ENCODE measurements at places on chromosomes 7 and 10. TPM values are rescaled to one million over a fixed set of nuclear protein-coding genes. Genes with fewer than 3 reads are reported as not detected.

- no peaks in the 10 kb centered on the region for H3K4me1 ChIP-seq
- no peaks in the 10 kb centered on the region for H3K36me3 ChIP-seq
- DNase-seq = no peak
- H3K4me3 ChIP-seq = no peak overlapping the region
- no peaks in the 10 kb centered on the region for H3K27me3 ChIP-seq
Observed at GRCh38 chr10:1328161-1328823, 272.1 kb downstream of the WDR37 start.

- DNase-seq = no peak
- H3K36me3 ChIP-seq = peaks cover 11% of the 10 kb centered on the region
- peaks cover 48% of the 10 kb centered on the region for H3K4me1 ChIP-seq
- peak overlapping the region; percentile 58 for H3K4me3 ChIP-seq
Observed at GRCh38 chr7:100351657-100352058, 6.3 kb upstream of the PILRB start.

GRCh38 chr7:5528815-5529442 lies 105.3 kb upstream of the TNRC18 start:
- DNase-seq = no peak
- peaks cover 57% of the 10 kb centered on the region for H3K4me1 ChIP-seq
- peak overlapping the region; percentile 71 for H3K27ac ChIP-seq
- peak overlapping the region; percentile 84 for H3K4me3 ChIP-seq
- H3K36me3 ChIP-seq = peaks cover 41% of the 10 kb centered on the region

DNA sequence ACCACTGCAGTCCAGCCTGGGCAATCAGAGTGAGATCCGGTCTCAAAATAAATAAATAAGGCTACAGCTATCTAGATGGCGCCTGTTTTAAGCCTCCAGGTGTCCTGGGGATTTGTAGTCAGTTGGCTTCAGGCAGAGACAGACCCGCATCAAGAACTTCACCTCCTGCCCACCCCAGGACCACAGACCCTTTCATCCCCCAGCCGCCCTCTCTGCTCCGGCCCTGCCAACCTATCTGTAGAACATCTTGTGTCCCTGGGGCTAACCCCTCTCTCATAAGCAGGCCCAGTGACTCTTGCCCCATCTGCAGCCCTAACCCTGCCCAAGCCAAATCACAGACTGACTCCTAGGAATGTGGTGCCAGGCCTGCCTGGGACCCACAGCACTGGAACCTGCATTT lies 17.9 kb downstream of the PDIA4 start:
- H3K27me3 ChIP-seq = no peaks in the 10 kb centered on the region
- H3K4me3 ChIP-seq = no peak overlapping the region
- H3K36me3 ChIP-seq = peaks cover 82% of the 10 kb centered on the region
- H3K27ac ChIP-seq = no peak overlapping the region

- H3K36me3 ChIP-seq = no peaks in the 10 kb centered on the region
- H3K4me1 ChIP-seq = no peaks in the 10 kb centered on the region
- no peaks in the 10 kb centered on the region for H3K27me3 ChIP-seq
Observed at GRCh38 chr7:13955494-13955893, 34.0 kb downstream of the ETV1 start.

GRCh38 chr7:137994216-137994615 lies 7.7 kb downstream of the CREB3L2 start:
- H3K4me1 ChIP-seq = no peaks in the 10 kb centered on the region
- H3K4me3 ChIP-seq = no peak overlapping the region
- DNase-seq = no peak
- H3K36me3 ChIP-seq = no peaks in the 10 kb centered on the region
- no peak overlapping the region for H3K27ac ChIP-seq

- H3K4me3 ChIP-seq = no peak overlapping the region
- DNase-seq = no peak
Observed at GRCh38 chr7:4882169-4883032, 1.1 kb downstream of the RADIL start.

GRCh38 chr7:7002418-7003062 lies 176.5 kb upstream of the CCZ1B start:
- no peaks in the 10 kb centered on the region for H3K36me3 ChIP-seq
- peaks cover 8% of the 10 kb centered on the region for H3K27me3 ChIP-seq
- H3K27ac ChIP-seq = no peak overlapping the region
- no peaks in the 10 kb centered on the region for H3K4me1 ChIP-seq

- H3K27ac ChIP-seq = no peak overlapping the region
- no peak for DNase-seq
- H3K4me3 ChIP-seq = no peak overlapping the region
- H3K36me3 ChIP-seq = no peaks in the 10 kb centered on the region
Observed at GRCh38 chr10:94500063-94500462, 45.5 kb upstream of the HELLS start.

- peaks cover 7% of the 10 kb centered on the region for H3K27me3 ChIP-seq
- no peaks in the 10 kb centered on the region for H3K36me3 ChIP-seq
- no peak for DNase-seq
Observed at GRCh38 chr10:22997096-22997495, 69.2 kb downstream of the ARMC3 start.

Gene OR6B1
- total RNA-seq = not detected

GRCh38 chr7:127618042-127618441 lies at the start of gene PAX4:
TSS of gene PAX4 (minus strand) at chr7:127618142. CDS start at chr7:127615928, 2,214 bp downstream.
- no peaks in the 10 kb centered on the region for H3K36me3 ChIP-seq
- no peak for DNase-seq
- no peak within 1 kb of the TSS for H3K4me3 ChIP-seq
- H3K27me3 ChIP-seq = no peaks in the 10 kb centered on the region
- H3K27ac ChIP-seq = no peak within 1 kb of the TSS

Gene EFCAB10
- total RNA-seq = 0.72 TPM

GRCh38 chr10:77328272-77328816 lies 309.3 kb downstream of the KCNMA1 start:
- DNase-seq = no peak
- H3K4me1 ChIP-seq = no peaks in the 10 kb centered on the region
- no peak overlapping the region for H3K27ac ChIP-seq
- H3K27me3 ChIP-seq = peaks cover 5% of the 10 kb centered on the region
- H3K4me3 ChIP-seq = no peak overlapping the region
- H3K36me3 ChIP-seq = no peaks in the 10 kb centered on the region

- no peak for DNase-seq
- peaks cover 54% of the 10 kb centered on the region for H3K27me3 ChIP-seq
Observed at GRCh38 chr10:80137920-80138319, 5.4 kb downstream of the PLAC9 start.

DNA sequence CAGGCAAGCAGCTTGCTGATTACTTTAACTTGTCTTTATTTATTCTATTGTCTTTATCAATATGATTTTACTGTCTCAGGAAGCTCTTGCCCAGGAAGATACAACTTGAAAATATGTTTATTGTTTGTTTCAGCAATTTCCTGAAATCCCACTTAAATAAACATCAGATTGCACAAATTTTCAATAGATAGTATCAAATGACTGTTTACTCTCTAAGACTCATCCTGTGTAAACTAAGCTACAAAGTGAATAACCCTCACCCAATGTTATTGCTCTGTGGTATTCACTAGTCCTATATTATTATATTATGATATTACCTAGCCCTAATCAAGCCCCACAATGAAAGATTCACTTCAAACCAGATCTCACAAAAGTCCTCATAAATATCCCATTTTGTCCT lies 130.4 kb upstream of the HPS1 start:
- no peaks in the 10 kb centered on the region for H3K4me1 ChIP-seq
- DNase-seq = no peak
- H3K4me3 ChIP-seq = no peak overlapping the region
- H3K36me3 ChIP-seq = no peaks in the 10 kb centered on the region

DNA sequence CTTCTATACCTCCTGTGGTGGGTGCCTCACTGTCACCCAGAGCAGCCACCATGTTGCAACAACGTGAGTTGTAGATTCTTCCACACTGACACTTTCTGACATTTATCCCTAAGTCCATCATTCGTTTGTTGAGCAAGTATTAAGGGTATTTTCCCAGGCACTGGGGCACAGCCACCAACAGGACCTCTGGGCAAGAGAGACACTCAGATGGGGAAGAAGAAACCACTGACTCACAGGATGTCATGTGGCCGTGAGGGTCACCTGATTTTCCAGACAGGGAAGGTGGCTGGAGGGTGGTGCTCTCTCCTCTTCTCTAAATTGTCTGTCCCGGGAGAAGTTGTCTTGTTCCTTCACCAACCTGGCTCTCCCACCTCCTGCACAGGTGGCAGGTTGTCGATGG lies 51.7 kb upstream of the PPIF start:
- H3K27me3 ChIP-seq = no peaks in the 10 kb centered on the region
- no peak overlapping the region for H3K4me3 ChIP-seq
- no peak overlapping the region for H3K27ac ChIP-seq
- DNase-seq = no peak
- peaks cover 22% of the 10 kb centered on the region for H3K36me3 ChIP-seq
- peaks cover 11% of the 10 kb centered on the region for H3K4me1 ChIP-seq

DNA sequence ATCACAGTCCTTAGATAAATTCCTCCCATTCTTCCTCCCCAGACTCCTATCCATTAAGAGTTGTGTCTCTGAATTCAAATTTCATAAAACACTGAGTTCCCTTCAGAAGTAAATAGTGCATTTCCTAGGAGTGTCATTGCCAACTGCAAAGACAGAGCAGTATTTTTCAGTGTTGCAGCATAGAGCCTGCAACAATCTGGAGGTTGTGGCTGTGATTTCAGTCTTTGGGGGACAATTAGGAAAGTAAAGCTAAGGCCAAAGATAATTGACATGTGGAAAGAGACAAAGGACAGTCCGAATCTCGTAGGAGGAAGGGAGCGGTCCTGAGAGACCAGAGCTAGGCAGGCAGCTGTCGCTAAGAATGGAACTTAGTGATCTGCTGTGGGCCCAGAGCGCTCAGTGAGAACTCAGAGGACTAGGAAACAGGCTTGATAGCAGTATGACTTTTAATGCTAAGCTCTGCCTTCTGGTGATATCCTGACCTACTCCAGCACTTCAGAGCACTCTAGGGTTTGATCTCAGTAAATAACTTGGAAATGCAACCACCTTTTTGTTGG lies 46.2 kb downstream of the PRPF18 start:
- no peaks in the 10 kb centered on the region for H3K36me3 ChIP-seq
- H3K4me3 ChIP-seq = no peak overlapping the region
- no peak overlapping the region for H3K27ac ChIP-seq
- no peak for DNase-seq
- H3K4me1 ChIP-seq = no peaks in the 10 kb centered on the region
- H3K27me3 ChIP-seq = no peaks in the 10 kb centered on the region

DNA sequence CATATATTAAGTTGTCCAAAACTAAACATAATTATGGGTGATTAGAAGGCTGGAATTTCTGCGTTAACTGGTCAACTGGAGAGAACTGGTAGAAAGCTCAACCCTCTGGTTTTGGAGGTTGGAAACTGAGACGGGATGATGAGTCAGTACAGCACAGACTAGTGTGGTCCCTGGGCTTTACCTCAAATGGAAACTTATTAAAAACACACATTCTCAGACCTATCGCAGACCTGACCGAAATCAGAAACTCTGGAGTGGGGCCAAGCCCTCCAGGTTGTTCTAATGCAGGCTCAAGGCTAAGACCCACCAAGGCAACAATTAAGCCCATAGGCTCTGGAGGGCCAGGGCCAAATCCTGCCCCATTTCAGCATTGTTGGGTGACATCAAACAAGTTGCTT lies 136.9 kb downstream of the KCNMA1 start:
- H3K36me3 ChIP-seq = no peaks in the 10 kb centered on the region
- DNase-seq = no peak
- H3K4me3 ChIP-seq = no peak overlapping the region
- no peak overlapping the region for H3K27ac ChIP-seq

Gene GLI3
- 0.79 TPM for total RNA-seq

DNA sequence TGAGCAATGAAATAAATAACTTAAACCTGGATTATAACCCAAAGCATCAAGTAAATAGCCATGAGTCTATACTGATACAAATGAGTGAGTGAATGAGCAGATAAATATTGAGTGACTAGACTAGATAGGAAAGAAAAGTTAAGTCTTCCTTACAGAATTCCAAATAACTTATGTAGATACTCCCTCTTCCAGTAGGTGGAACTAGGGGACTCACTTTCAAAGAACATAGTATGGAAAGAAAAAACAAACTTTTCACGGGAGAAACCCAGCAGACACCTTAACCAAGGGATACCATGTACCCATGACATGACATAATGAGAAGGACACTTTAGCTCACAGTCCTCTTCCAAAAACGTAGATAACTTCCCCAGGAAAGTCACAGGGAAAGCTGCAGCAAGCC lies 32.2 kb downstream of the CSGALNACT2 start:
- H3K27ac ChIP-seq = no peak overlapping the region
- DNase-seq = no peak
- peaks cover 10% of the 10 kb centered on the region for H3K4me1 ChIP-seq
- H3K36me3 ChIP-seq = peaks cover 10% of the 10 kb centered on the region
- H3K4me3 ChIP-seq = no peak overlapping the region
- H3K27me3 ChIP-seq = no peaks in the 10 kb centered on the region

GRCh38 chr10:115949282-115949844 lies 323.6 kb downstream of the GFRA1 start:
- no peak overlapping the region for H3K27ac ChIP-seq
- no peaks in the 10 kb centered on the region for H3K36me3 ChIP-seq
- no peak for DNase-seq

DNA sequence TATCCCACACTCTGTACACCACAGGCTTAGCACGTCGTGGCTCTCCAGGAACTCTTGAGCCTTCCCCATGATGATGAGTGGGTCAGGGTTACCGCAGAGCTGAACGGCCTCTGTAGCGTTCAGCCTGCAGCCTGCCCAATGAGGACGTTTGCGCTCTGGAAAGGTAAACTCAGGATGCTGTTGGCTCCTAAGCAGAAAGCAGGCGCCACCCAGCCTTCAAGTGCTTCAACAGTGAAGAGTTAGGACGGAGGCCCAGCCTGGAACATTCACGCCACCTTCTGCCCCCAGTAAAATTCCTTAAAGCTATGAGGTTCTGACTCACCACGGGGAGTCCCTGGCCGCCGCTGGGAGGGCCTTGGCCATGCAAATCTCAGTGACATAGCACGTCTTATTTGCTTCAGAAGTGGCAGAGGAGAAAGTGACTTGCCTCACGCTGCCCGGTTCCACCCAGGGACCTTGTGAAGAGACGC lies 161.5 kb upstream of the SH2B2 start:
- H3K36me3 ChIP-seq = no peaks in the 10 kb centered on the region
- H3K27ac ChIP-seq = no peak overlapping the region
- no peaks in the 10 kb centered on the region for H3K4me1 ChIP-seq
- H3K4me3 ChIP-seq = no peak overlapping the region
- no peaks in the 10 kb centered on the region for H3K27me3 ChIP-seq

DNA sequence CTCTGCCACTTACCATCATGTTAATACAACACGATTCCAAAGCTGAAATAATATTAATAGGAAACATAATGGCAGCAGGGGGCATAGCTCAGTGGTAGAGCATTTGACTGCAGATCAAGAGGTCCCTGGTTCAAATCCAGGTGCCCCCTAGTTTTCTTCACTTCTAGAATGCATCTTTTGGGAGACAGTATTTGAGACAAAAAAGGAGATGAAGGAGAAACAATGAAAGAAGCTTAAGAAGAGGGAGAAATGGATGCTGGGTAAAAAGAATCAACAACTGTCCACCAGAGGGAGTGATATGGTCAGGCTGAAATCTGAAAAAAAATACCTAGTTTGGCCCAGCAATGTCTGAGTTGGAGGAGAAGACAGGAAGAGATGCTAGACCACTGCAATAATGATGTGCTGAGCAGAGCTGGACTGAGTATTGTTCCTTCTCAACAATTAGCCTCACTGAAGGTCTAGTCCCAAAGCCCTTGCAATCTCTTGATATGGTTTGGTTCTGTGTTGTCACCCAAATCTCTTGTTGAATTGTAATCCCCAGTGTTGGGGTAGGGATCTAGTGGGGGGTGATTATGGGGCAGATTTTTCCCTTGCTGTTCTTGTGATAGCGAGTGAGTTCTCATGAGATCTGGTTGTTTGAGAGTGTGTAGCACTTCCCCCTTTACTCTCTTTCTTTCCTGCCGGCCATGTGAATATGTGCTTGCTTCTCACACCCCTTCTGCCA lies 48.3 kb downstream of the ZNF783 start:
- DNase-seq = no peak
- no peaks in the 10 kb centered on the region for H3K27me3 ChIP-seq
- no peaks in the 10 kb centered on the region for H3K36me3 ChIP-seq
- H3K4me3 ChIP-seq = no peak overlapping the region

All from T-cell (primary cell).